ENCODE measurements at places on chromosomes 1 and 21. TPM values are rescaled to one million over a fixed set of nuclear protein-coding genes. Genes with fewer than 3 reads are reported as not detected.

CASZ1 gene
- 2.1 TPM for total RNA-seq

GBP1 gene
- 0.07 TPM for total RNA-seq

OR6N1 gene
- not detected for total RNA-seq

FABP3 gene
- not detected for total RNA-seq

AGBL4 gene
- total RNA-seq, result not detected

LRRC53 gene
- not detected for total RNA-seq

PADI3 gene
- 2.0 TPM for total RNA-seq

SPATC1L gene
- total RNA-seq, result not detected

ACTN2 gene
- total RNA-seq, result 0.01 TPM

EPHA8 gene
- total RNA-seq, result not detected

LCE1D gene
- total RNA-seq, result not detected
